Activated T-cell treated with anti-CD3 and anti-CD28 coated beads, Interleukin-2, amount 50 U/mL, for 4 hours (primary cell): ENCODE measurements at places on chromosomes 6 and 20. TPM values are rescaled to one million over a fixed set of nuclear protein-coding genes. Genes with fewer than 3 reads are reported as not detected.

GRCh38 chr6:43172104-43173007 is 1.3 kb downstream of the SRF start:
- peak; percentile 36 for DNase-seq

The ASXL1 gene
- 149 TPM for total RNA-seq

The NOL4L gene
- total RNA-seq, result 8.0 TPM

GRCh38 chr20:58893355-58894120 is 41.0 kb downstream of the GNAS start:
- peak; percentile 30 for DNase-seq

DNA sequence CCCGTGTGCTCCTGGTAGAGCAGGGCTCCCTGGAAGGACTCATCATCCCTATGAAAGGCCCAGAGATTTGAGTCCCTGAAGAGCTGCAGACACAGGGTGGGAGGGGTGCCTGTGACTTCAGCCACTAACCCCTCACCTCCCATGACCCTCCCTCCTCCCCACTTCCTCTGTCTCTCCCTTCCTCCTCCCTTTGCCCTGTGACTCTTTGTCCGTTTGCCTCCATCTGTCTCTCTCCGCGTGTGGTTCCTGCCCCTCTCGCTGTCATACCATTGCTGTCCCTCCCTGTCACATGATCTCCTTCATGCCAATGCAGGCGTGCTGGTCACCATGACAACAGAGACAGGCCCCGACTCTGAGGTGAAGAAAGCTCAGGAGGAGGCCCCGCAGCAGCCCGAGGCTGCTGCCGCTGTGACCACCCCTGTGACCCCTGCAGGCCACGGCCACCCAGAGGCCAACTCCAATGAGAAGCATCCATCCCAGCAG is 19.0 kb downstream of the EPB41L1 start:
- DNase-seq, result no peak

The PNLDC1 gene
- 0.14 TPM for total RNA-seq

The PSORS1C2 gene
- not detected for total RNA-seq

DNA sequence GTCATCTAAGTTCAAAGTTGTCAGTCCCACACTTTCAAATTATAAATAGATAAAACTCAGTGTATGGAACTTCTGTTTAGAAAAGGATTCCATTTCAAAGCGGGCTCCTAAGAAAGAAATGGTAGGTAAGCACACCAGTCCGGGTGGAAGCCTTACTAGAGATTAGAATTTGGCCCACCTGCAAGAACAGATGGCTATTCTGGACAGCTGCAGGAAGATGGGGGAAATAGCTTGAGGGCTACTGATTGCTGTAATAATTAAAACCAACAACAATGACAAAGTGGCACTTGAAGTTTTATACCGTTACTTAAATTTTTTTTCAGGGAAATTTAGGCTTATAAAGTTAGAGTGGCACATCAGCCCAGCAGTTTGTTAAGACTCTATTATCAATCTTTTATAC is 83.3 kb downstream of the HIVEP2 start:
- DNase-seq, result no peak
